ENCODE measurements at places on chromosomes 12 and 14.

DNA sequence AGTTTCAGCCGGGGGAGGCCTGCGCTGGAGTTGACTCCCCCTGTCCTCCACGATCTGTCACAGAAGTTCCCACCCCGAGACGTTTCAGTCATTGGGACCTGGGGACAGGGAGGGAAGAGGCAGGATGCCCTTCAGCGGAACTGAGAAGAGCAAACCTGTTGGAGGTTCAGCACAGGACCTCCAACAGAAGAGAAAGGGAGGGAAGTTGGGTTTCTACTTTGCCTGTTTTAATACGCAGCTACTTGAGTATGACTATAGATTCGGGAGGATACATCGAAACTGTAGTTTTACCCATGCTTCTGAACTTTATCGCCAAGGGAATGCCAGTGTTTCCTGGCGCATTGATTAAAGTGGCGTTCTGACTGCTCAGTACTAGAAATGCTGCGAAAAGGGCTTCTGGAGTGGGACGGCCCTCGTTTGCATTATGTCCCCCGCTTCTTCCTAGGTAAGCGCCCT lies 2.3 kb upstream of the DUSP6 start:
- no peak for DNase-seq

DNA sequence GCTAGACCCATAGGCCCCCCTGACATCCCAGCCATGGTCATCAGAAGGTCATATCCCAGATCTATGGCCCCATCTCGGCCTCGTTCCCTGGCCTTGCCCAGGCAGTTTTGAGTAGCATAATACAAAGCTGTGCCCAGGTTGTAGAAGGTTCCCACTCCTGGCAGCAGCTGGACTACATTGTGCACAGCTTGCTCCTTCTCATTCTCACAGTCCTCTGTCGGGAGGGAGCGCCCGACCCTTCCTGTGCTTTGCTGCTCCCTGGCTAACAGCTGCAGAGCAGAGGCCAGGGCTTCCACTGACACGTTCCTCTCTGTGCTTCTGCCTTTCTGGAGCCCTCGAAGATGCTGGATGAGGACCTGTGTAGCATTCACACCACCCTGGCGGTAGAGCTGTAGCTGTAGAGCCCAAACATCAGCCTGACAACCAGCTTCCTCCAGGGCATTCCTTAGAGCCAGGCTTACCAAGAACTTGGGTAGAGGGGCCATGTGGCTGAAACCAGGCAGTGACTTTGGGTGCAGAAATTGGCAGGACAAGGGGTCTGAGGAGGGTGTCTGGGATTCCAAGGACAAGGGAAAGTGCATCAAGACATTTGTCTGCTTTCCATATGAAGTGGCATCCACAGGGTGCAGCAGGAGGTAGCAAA lies 1.0 kb downstream of the APOF start:
- no peak for DNase-seq

- no peak for DNase-seq
Observed at GRCh38 chr12:132600048-132601032, 10.0 kb downstream of the LRCOL1 start.

- no peak for DNase-seq
Observed at GRCh38 chr12:69102856-69103255, 136.5 kb upstream of the CPSF6 start.

GRCh38 chr14:53912021-53912420 lies 44.6 kb downstream of the BMP4 start:
- DNase-seq: no peak

- peak; percentile 79 for DNase-seq
Observed at GRCh38 chr12:127083008-127083949, 1183.7 kb upstream of the TMEM132C start.

GRCh38 chr14:92880851-92881250 lies 42.1 kb upstream of the CHGA start:
- peak; percentile 46 for DNase-seq

GRCh38 chr12:25839470-25839869 lies 119.0 kb upstream of the RASSF8 start:
- DNase-seq: peak; percentile 14

GRCh38 chr12:2697057-2697800 lies 97.5 kb upstream of the FKBP4 start:
- DNase-seq: no peak

DNA sequence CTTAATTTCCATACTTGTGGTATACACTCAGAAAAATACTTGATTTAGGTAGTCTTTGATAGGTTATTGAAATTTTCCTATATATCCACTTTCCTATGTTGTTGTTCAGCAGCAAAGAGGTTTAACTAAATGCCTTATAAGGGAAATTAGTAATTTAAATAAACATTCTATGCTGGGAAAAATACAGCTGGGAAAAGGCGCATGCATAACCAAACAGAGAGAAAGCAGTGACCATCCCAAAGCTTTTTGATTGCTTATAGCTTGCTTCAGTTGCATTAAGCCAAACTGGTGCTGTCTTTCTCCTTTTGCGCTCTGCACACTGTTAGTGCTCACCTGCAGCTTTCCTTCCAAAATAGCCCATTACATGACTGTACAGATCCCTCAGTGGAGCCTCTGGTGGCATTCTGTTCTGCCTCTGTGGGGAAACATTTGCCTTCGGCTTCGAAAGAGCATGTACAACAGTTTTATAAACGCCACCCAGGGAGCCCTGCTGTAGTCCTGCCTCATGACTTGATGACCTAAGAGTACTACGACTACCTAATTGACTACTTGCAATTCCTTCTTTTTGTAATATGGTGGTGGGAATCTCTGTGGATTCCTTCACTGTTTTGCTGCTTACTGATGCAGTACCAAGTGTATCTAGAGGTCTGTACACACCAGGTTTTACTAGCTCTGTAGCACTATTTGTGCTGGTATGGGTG lies 120.8 kb downstream of the RALGAPA1 start:
- DNase-seq: no peak

- DNase-seq: no peak
Observed at GRCh38 chr12:87779858-87780498, 249.2 kb downstream of the C12orf50 start.

DNA sequence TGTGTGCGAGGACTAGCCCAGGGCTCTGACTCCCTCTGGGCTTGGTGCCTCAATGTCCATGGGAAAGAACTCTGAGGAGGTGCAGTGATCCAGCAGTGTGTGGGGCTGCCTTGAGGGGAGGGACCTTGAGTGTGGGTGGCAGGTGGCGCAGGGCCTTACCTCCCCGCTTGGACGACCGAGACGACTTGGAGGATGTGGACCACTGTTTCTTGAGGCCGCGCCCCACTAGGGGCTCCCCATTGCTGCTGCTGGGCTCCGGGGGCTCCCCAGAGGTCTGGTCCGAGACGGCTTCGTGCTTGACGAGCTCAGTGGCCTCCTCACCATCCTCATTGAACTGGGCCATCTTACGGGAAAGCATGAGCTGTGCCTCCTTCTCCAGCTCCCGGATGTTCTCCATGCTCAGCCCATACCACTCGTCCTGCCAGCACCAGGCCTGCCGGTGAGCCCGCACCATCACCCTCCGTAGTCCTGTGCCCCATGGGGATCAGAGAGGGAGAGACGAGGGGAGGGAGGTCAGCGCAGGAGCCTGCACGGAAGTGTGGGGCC lies 24.7 kb downstream of the ARL6IP4 start:
- DNase-seq: no peak

DNA sequence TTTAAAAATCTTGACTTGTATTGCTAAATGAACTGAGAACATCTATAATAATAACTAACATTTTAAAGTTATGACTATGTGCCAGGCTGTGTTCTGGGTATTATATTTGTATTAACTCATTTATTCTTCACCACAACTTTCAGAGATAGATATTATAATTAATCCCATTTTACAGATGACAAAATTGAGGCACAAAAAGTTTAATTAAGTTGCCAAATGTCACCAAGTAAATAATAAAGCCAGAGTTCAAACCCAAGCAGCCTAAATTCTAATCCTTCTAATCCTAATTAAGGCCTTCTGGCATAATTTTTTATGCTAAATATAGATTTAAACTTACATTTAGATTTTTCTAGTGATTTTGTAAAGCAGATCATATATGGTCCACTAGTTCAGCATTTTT lies 17.5 kb upstream of the TUBA1A start:
- DNase-seq: no peak

- DNase-seq: peak; percentile 63
Observed at GRCh38 chr14:77459072-77459723, 1.3 kb downstream of the AHSA1 start.

DNA sequence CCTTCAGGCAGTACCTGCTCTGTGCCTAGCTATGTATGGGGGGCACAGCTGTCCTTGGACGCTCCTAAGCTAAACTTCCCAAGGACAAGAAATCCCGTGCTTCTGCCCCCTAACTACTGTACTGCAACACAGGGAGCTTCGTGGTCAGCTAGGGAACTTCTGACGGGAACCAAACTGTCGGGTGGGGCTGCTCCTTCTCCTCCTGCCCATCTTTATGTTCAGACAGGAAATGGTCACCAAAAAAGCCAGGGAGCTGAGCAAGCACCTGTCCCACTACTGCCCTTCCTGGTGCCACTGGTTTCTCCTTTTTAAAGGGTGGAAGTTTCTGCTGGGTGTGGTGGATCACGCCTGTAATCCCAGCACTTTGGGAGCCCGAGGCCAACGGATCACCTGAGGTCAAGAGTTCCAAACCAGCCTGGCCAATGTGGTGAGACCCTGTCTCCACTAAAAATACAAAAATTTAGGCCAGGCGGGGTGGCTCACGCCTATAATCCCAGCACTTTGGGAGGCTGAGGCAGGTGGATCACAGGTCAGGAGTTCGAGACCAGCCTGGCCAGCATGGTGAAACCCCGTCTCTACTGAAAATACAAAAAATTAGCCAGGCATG lies 26.6 kb downstream of the PXN start:
- DNase-seq: no peak

- no peak for DNase-seq
Observed at GRCh38 chr12:25332143-25332542, 81.4 kb upstream of the KRAS start.

- DNase-seq: no peak
Observed at GRCh38 chr12:124507188-124508109, 60.0 kb downstream of the NCOR2 start.

- no peak for DNase-seq
Observed at GRCh38 chr12:79441534-79441933, 249.2 kb downstream of the PAWR start.

DNA sequence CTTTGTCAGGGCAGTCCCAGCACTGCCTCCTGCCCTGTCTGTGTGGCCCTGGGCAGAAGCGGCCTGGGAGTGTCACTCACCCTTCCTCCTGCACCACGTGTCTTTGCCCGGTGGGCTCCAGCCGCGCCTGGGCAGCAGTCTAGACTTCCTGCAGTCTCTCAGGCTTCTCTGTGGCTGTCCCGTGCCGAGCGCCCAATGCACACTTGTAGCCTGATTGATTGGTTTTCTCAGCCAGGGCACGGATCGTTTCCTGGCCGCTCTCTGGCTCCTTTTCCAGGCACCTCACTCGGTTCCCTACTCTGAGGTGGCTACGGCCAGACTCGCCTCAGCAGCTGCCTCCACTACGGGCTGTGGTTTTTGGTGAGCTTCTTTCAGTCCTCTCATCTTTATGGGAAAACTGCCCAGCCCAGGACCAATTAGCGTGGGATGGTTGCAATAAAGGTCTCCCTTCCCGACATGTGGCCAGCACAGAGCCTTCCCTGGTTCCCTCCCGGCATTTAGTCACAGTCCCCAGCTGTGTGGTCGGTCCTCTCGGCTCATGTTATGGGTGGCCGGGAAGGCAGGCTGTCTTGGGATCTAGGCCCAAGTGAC lies 133.1 kb downstream of the CACNA1C start:
- no peak for DNase-seq

GRCh38 chr12:43226151-43226550 lies 325.9 kb downstream of the ADAMTS20 start:
- no peak for DNase-seq

DNA sequence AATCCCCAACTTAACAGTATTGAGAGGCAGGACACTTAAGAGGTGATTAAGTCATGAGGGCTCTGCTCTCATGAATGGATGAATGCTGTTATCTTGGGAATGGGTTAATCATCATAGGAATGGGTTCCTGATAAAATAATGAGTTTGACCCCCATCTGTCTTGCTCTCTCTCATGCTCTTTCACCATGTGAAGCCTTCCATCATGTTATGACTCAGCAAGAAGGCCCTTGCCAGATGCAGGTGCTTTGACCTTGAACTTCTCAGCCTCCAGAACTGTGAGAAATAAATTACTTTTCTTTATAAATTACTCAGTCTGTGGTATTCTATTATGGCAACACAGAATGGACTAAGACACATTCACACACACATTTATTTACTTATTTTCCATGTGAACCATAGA lies 89.0 kb upstream of the PPM1H start:
- DNase-seq: no peak

All from HCEC 1CT (cell line).